ENCODE measurements at places on chromosomes 16 and 17. TPM values are rescaled to one million over a fixed set of nuclear protein-coding genes. Genes with fewer than 3 reads are reported as not detected.
A peak's percentile ranks its signal among the peaks of the same experiment; 100 is the strongest.

The NTN3 gene
- total RNA-seq, result not detected

The BRIP1 gene
- 7.4 TPM for total RNA-seq

The KLHL10 gene
- not detected for total RNA-seq

The LPO gene
- not detected for total RNA-seq

The HIC1 gene
- 28.9 TPM for total RNA-seq

The CDK3 gene
- 12.5 TPM for total RNA-seq

The PDILT gene
- not detected for total RNA-seq

The STH gene
- total RNA-seq, result not detected

The SUMO2 gene
- total RNA-seq, result 304 TPM

The NPIPB8 gene
- total RNA-seq, result 10.1 TPM

The CCT6B gene
- total RNA-seq, result 2.1 TPM

The RPL13 gene
- 1,693 TPM for total RNA-seq

The G6PC1 gene
- total RNA-seq, result not detected

The CPD gene
- total RNA-seq, result 39.2 TPM

DNA sequence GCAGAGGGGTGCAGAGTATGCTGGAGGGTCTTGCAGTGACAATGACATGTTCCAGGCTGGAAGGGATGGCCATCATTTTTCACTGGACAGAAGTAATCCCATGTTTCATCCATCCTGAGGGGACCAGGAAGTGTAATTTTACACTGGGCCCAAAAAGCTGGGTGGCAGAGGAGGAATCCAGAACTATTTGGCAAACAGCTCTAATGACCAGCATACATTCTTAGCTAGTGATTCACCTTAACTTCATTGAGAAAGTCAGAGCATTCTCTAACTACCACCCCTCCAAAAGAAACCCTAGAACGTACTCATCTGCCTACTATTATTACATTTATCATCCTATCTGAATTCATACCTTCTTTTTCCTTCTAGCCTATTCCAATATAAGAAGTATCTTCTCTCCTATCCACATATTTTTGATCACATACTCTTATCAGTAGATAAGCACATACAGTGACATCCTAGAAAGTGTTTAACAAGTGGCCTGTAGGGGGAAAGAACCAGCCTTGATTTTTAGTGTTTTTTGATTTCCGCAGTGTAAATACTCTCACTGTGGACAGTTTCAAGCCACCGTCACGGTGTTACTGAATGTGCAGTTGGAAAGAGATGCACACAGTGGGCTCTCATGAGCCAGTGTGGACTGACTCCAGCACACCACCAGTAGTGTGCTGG lies 118.1 kb downstream of the FTO start:
- DNase-seq, result no peak

DNA sequence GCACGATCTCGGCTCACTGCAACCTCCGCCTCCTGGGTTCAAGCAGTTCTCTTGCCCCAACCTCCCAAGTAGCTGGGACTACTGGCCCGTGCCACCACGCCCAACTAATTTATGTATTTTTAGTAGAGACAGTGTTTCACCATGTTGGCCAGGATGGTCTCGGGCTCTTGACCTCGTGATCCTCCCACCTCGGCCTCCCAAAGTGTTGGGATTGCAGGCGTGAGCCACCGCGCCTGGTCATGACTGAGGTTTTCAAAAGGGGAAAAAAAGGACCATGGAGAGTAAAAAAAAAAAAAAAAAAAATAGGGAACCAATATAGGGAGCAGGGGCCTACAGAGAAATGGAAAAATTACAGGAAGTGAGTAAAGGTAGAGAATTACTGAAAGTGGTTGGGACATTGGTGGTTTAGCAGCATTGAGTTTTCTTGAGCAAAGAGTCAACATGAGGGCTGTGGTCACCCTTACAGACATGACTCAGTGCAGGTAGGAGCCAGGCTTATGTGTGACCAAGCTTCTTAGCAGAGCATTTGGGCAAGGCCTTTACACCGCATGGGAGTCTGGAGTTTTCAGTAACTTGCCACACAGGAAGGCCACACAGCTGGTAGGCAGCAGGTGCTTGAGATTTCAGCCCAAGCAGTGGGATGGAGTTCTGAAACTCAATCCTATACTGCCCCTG lies 447.3 kb downstream of the HS3ST3B1 start:
- no peak for DNase-seq

- DNase-seq, result no peak
Measured at GRCh38 chr16:69150146-69150865, 17.9 kb downstream of the UTP4 start.

- no peak for DNase-seq
Measured at GRCh38 chr17:279776-280175, 72.8 kb downstream of the RPH3AL start.

DNA sequence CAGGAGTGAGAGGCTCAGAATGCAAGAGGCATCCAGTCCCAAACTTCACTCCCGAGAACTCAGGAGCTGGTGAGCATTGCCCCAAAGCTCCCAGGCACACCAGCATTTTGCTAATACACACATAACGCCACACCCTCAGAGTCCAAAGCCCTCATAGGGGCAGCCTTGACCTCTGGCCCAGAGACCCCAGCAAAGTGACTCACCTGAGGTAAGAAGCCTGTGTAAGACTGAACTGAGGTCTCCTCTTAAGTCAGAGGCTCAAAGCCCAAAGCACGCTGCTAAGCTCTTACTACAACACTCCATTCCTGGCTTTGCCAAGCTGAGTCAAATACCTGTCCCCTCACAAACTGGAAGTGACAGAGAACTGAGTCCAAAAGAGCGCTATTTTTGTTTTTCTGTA lies 16.4 kb downstream of the ST3GAL2 start:
- DNase-seq, result no peak

DNA sequence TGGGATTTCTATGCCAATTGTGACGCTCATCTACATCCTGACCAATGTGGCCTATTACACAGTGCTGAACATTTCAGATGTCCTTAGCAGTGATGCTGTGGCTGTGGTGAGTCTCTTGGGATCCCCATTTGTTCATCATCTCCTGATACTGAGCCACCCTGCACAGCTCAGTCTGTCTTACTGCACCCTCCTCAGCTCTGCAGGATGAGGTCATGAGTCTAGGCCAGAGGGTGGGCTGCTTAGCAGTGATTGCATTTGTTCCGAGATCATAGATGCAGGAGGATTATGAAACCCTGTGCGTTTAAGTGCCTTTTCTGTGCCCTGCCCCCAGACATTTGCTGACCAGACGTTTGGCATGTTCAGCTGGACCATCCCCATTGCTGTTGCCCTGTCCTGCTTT lies 19.5 kb downstream of the SLC7A6OS start:
- DNase-seq, result no peak

- DNase-seq, result no peak
Measured at GRCh38 chr17:49842371-49842770, 5.5 kb downstream of the TAC4 start.

- no peak for DNase-seq
Measured at GRCh38 chr17:75241143-75241430, 20.3 kb downstream of the GGA3 start.

DNA sequence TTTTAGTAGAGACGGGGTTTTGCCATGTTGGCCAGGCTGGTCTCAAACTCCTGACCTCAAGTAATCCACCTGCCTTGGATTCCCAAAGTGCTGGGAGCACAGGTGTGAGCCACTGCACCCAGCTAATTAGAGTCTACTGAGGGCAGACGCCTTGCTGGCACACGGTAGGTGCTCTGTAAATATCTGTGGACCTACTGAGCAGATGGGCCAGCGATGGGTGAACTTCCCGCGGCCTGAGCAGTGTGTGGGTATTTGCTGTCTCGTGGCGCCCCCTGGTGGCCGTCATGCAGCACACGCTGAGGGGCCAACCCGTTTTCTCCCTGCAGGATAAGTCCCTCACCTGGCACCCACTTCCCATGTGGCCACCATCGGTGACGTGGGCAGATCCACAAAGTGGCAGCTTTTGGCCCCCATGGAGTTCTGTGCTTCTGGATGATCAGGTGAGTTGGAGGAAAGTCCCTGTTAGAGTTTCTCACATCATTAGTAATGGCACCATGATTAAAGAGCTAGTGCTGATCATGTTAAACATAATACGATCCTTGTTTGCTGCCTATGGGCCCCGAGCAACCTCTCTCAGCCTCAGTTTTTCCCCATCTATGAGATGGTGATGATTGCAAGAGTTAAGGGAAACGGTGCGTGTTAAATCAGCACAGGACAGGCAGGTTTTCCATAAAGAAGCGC lies 40.7 kb downstream of the ZDHHC7 start:
- peak; percentile 80 for DNase-seq

GRCh38 chr17:28466521-28467048 lies 6.9 kb upstream of the SLC13A2 start:
- no peak for DNase-seq

DNA sequence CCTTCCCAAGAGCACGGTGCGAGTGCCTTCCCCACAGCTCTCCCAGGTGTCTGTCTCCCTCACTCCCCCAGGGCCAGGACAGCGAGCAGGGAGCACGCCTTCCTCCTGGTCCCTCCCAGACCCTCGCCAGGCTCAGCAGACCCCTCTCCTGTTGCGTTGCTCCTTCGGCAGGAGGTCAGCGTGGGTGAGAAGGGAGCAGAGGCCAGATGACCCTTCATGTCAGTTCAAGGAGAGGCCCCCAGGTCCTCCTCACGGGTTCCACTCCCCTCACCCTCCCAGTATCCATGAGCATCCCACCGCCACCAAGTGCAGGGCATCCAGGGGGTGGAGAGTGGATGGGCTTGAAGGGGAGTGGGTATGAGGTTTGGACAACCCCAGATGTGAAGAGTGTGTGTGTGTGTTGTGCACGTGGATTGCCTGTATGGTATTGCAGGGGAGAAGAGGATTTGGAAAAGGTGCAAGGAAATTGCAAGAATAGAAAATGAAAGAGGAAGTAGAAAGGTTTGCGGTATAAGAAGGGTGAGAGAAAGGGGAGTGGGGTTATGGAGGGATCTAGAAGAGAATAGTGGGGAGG lies 17.7 kb downstream of the SGCA start:
- no peak for DNase-seq

GRCh38 chr17:36942631-36943125 lies 5.4 kb downstream of the LHX1 start:
- DNase-seq, result no peak

DNA sequence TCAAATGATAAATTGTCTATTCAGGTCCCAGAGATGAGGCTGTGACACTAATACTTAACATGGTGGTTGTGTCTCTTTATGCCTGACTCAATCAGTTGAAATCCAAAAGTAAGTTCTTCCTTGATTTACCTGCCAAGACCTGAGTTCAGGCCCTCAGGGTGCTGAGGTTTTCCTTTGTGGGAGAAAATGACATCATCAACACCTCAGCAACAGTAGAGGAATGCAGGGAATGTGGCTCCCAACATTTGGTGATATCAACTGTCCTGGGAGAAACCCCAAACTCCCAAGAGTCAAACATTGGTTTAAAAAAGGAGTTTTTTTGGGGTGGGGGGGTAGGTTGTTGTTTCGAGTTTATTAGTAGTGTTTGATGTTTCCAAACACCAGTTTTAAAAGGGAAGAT lies 14.7 kb downstream of the RNF43 start:
- no peak for DNase-seq

- no peak for DNase-seq
Measured at GRCh38 chr16:79177018-79177417, 423.5 kb downstream of the MAF start.

DNA sequence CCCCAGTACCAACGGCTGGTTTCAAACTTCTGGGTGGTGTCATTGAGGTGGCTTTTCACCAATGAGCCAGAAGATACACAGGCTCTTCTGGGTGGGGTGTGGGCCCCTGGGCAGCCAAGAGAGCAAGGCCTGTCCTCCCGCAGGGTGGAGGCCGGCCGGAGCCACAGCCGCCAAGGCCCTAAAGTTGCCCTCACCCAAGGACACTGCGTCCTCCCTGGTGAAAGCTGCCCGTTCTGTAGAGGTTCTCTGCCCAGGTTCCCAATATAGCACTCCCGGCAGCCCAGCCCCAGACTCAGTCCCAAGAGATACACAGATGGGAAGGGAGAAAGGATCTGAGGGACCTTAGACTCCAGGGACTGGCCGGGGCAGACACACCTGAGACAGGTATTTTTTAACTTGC lies 10.7 kb upstream of the CACNG1 start:
- DNase-seq, result no peak

DNA sequence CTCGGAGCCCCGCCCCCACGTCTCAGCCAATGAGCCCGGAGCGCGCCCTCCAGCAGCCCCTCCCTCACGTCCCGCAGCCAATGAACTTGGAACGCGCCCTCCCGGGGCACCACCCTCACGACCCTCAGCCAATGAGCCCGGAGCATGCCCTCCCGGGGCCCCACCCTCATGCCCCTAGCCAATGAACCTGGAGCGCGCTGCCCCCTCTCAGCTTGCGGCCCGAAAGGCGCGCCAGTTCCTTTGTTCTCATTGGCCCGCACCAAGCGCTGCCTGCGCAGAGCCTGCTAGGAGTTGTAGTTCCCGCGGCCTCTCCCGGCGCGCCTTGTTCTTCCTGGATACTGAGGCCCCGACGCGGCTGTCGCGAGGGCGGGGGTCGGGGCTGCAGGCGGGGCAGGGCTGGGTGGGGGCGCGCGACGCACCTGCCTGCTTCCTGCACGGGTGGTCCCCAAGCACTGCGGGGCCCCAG lies at the start of gene LRRC45:
LRRC45 (plus strand) TSS at position 325 of the 466 bp plus-strand sequence. CDS start 339 bp downstream, outside the sequence.
- DNase-seq, result peak; percentile 100

GRCh38 chr17:19370493-19370960 lies 7.8 kb upstream of the MAPK7 start:
- no peak for DNase-seq

DNA sequence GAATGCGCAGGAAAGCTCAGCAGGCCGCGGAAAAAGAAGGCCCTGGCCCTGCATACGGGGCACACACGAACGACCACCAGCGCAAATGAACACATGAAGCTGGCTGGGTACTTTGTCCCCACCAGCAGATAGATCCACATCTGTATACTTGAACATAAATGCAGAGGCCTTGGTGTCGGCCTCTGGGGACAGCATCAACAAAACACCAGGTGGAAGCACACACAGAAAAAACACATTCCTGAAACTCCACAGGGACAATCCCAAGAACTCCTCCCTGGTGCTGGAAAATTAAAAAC lies 606 bp upstream of the ZBTB4 start:
- no peak for DNase-seq

- DNase-seq, result no peak
Measured at GRCh38 chr17:280216-280615, 72.4 kb downstream of the RPH3AL start.

GRCh38 chr17:36524428-36524876 lies 10.2 kb downstream of the MYO19 start:
- DNase-seq, result no peak

DNA sequence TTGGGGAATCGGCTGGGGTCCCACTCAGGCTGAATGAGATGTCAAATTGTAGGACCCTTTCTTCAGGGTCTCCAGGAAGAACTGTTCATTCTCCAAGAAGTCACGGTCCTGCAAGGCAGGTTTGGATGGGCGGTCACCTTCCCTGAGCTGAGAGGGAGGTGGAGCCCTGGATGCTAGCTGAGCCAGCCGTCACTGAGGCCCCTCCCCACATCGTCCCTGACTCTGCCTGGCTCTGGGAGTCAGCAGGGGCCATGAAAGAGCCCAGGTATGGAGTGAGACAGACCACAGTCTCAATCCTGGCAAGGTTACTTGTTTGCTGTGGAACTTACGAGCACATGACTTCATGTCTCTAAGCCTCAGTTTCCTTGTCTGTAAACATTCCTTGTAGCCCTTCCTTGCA lies 6.0 kb upstream of the MRPL38 start:
- no peak for DNase-seq

DNA sequence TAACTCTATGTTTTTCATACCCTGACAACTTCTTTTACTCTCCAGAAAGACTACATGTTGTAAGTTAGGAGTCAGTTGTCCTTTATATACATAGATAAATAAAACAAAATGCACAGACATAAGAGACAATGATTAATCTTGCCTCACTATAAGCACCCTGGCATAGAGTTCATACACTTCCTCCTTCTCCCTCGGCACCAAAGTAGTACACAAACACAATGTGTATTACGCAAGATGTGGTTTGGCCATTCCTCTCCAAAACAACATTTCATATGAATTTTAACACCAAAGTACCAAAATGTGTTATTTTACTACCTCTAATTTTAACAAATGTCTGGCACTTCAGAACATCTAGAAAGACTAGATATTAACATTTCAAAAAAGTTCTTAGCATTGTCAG lies 17.2 kb upstream of the SLFN11 start:
- no peak for DNase-seq
